Stimulated activated CD8-positive, alpha-beta memory T cell treated with anti-CD3 and anti-CD28 coated beads, Interleukin-4, amount 100 ng/mL, for 4 hours (primary cell): ENCODE measurements at places on chromosomes 4 and X.

DNA sequence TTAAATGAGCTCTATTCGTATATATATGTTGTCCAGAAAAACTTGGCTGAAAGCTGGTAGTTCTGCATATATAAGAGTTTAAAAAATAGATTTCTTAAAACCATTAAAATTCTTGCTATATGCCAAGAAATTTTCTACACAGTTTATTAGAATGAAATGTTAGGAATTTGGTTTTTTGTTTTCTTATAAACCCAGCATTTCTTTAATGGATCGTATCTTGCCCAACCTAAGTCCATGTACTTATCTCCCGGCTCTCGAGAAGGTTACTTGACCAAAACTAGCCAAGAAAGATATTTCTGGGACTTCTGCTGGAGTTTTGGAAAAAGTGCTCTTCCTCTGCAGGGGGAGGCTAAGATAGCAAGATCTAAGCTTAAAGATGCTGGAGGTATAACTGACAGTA, 4.7 kb upstream of the ASB5 start:
- DNase-seq = no peak

- DNase-seq = peak; percentile 29
These were observed 23.4 kb downstream of the CCNI start for GRCh38 chr4:77052352-77052751.

GRCh38 chr4:3284734-3285557, 7.9 kb upstream of the RGS12 start:
- DNase-seq = no peak

DNA sequence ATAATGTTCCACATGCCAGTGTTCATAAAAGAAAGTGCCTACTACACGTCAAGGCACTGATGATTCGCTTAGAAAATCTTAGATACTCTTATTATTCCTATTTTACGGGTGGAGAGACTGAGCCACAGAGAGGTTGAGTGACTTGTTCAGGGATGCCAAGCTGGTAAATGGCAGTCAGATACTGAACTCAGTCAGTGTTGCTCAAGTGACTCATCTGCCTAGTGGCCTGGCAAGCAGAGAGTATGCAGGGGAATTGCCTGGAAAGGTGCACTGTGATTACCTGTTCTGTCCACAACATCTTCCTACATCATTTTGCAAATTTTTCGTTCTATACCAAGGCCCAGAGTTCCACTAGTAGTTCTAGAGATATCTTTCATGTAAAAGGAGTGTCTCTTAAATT, 68.4 kb downstream of the RAPGEF2 start:
- no peak for DNase-seq

DNA sequence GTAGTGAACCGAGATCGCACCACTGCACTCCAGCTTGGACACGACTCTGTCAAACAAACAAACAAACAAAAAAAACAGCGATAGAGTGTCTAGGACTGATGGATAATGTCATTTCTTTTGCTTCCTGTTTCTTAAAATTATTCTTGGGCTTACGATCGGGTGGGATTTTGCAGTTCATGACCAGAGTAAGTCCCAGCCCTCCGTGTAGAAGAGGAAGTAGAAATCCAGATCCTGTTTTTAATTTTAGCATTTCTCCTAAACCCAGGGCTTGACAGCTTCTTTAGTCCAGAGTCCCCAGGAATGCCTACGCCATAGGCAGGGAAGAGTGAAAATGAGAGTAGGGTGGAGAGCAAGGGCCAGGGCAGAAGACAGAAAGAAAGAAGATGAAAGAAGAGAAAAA, 94.3 kb downstream of the HPRT1 start:
- no peak for DNase-seq

GRCh38 chr4:41594432-41594831, 56.5 kb downstream of the LIMCH1 start:
- DNase-seq = no peak

DNA sequence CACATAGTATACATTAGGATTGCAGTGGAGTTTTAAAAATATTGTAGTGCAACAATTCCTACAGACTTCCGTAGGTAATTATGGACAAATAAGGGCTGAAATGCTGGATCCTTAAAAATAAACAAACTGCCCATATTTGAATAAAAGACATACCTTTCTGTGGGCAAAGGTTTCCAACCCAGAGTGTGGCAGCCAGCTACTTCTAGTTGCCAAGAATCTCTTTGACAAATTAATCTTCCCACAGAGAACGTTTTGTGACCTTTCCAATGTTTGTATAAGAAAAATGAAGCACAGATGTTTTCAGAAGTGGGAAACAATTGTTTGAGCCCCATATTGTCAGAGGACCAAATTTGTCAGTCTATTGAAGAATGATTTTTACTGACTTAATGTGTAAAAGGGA, 21.1 kb downstream of the GRPR start:
- no peak for DNase-seq

- DNase-seq = no peak
These were observed 82.3 kb downstream of the PRSS12 start for GRCh38 chr4:118270492-118270891.

- DNase-seq = no peak
These were observed 41.9 kb downstream of the WDR1 start for GRCh38 chr4:10074767-10075105.

- DNase-seq = no peak
These were observed 68.7 kb downstream of the ENPP6 start for GRCh38 chr4:184148738-184149637.

- no peak for DNase-seq
These were observed 172.4 kb downstream of the PRDM5 start for GRCh38 chr4:120750152-120750525.

- no peak for DNase-seq
These were observed 28.2 kb downstream of the IL13RA1 start for GRCh38 chrX:118755633-118756032.

DNA sequence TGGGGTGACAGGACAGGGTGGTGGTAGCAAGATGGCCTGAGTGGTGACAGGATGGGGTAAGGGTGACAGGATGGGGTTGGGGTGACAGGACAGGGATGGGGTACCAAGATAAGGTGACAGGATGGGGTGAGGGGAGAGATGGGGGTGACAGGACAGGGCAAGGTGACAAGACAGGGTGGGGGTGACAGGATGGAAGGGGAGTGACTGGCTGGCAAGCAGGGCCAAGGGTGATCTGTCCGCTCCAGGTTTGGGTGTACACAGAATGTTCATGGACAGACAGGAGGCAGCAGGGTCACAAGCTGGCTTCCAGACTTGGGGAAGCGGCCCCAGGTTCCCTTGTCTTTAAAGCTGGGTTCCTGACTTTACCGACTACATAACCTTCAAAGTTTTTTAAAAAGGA, 23.3 kb downstream of the RNF212 start:
- DNase-seq = no peak

GRCh38 chr4:140153419-140153717, 616 bp downstream of the MAML3 start:
- DNase-seq = no peak

GRCh38 chr4:86757468-86757867, 91.7 kb downstream of the SLC10A6 start:
- DNase-seq = no peak

- DNase-seq = no peak
These were observed 49.5 kb downstream of the FAM13A start for GRCh38 chr4:89007338-89007939.

DNA sequence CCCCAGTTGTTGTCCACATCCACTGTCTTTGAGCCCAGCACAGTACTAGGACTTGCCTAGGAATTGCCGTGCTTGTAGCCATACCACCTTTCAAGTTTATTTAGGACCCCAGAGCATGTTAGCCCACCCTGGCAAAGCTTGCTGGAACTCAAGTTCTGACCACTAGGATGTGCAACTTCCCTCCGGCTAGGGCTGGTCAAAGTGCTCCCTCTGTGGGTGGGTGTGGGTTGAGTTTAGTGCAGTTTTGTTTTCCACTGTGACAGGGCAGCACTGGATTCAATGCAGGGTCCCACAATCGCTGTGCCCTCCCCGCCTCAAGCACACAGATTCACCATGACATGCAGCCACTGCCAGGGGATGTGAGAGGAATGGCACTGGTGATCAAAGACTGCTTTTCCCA, 96.0 kb downstream of the RASGEF1B start:
- DNase-seq = no peak

DNA sequence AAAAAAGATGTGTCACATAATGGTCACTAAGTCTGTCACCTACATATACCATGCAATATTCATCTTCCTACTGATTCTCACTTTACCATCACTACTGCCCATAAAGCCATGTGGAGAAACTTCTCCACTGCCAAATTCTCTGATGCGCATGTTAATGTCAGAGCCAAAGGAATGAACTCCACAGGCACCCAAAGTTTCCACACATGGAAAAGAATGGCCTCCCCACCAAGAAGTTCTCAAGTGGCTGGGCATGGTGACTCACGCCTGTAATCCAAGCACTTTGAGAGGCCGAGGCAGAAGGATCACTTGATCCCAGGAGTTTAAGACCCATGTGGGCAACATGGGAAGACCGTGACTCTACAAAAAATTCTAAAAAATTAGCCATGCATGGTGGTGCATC, 43.8 kb upstream of the UGDH start:
- no peak for DNase-seq

GRCh38 chrX:18582910-18583493, 88.9 kb downstream of the RS1 start:
- no peak for DNase-seq

GRCh38 chr4:26126994-26127393, 193.8 kb upstream of the RBPJ start:
- no peak for DNase-seq

- DNase-seq = no peak
These were observed 421.9 kb upstream of the DIPK2B start for GRCh38 chrX:45622538-45622937.

DNA sequence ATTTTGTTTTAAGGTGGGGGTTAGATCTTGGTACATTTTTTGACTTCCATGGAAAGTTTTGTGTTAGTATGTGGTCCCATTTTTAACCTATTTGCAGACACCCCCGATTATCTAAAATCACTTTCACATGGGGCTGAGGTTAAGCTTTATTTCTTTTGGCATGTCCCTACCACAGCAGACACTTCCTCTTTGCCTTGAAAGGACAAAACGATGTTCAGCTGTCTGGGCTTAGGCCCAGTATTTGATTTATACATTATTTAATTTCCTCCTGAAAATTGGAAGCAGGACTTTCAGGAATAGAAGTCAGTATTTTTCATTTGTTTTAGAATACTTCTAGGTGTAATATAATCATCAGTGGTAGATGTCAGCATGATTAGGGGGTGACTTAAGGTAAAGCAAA, 112.4 kb upstream of the SPRY1 start:
- no peak for DNase-seq

- DNase-seq = no peak
These were observed 79.6 kb downstream of the CCKAR start for GRCh38 chr4:26410385-26411293.

DNA sequence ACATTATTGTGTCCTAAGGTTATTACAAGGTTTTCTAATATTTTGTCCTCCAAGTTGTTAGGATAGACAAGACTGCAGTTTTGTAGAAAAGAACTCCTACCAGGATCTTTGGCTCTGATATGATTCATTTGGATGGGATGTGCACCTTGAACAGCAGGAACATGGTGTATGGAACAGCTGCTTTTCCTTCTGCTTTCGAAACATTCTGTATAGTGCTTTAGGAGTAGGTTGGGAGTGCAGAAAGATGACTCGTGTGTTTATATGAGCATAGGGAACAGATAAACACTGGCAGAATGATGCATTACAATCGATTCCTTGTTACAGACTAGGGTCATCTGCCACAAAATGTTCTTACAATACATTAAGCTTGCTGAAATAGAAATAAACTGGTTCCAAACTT, 790.1 kb downstream of the DMD start:
- DNase-seq = no peak

GRCh38 chrX:17537723-17538243, 162.8 kb downstream of the NHS start:
- no peak for DNase-seq

DNA sequence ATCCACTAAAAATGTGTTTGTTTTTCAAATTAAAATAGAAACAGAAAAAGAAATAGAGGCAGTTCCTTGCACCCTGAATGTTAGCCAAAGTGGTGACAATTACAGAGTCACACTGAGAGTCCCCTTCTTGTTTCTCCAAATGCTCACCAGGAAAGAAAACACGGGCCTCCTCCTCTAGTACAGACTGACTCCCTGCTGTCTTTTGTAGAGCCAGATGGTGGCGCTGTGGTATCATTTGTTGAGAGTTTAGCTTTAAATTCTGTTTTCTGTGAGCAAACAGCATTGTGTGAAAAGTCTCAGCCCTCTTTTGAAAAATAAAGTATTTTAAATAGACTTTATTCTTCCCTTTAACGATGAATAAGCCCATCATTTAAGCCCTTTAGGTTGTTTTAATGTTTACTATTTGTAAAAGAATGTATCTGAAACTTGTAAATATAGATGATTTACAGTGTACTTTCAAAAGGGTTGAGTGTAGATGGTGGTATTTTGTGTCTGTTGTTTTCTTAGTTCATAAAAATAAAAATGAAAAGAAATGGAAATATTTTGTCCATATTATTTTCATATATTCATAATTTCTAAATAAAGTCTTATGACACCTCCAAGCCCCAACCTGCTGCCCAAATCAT, 36.9 kb upstream of the ATOH1 start:
- DNase-seq = no peak

DNA sequence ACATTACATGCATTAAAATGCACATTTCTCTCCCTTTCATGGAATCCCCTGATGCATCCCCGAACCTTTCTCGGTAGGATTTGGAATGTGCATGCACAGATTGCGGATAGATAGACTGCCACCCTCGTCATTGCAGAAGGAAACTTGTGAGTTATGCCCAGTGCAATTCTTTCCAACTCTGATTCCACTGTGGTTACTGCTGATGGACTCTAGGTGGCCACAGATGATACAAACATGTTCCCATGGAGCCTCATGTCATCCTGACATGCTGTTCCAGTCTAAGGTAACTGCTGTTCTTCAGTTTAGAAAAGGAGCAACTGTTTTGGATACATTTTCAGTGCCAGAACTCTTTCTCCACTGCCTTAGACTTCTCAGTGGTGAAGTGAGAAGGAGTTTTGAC, 9.1 kb upstream of the VCX3B start:
- no peak for DNase-seq

- DNase-seq = no peak
These were observed 483.0 kb upstream of the NDST4 start for GRCh38 chr4:115596265-115597001.

- no peak for DNase-seq
These were observed 127.6 kb upstream of the HCCS start for GRCh38 chrX:10983526-10983925.

GRCh38 chr4:150462743-150463142, 119.2 kb upstream of the MAB21L2 start:
- no peak for DNase-seq

- no peak for DNase-seq
These were observed 40.0 kb upstream of the SHISA3 start for GRCh38 chr4:42357325-42357724.

- no peak for DNase-seq
These were observed 12.8 kb downstream of the SLC25A43 start for GRCh38 chrX:119411959-119412358.
